Activated CD8-positive, alpha-beta memory T cell treated with anti-CD3 and anti-CD28 coated beads for 1 hour (primary cell): ENCODE measurements at places on chromosomes 1 and 21.

GRCh38 chr21:22552390-22552789 lies 1554.2 kb downstream of the NCAM2 start:
- no peak for DNase-seq

- DNase-seq = no peak
Observed at GRCh38 chr1:151773702-151774101, 10.4 kb upstream of the MRPL9 start.

DNA sequence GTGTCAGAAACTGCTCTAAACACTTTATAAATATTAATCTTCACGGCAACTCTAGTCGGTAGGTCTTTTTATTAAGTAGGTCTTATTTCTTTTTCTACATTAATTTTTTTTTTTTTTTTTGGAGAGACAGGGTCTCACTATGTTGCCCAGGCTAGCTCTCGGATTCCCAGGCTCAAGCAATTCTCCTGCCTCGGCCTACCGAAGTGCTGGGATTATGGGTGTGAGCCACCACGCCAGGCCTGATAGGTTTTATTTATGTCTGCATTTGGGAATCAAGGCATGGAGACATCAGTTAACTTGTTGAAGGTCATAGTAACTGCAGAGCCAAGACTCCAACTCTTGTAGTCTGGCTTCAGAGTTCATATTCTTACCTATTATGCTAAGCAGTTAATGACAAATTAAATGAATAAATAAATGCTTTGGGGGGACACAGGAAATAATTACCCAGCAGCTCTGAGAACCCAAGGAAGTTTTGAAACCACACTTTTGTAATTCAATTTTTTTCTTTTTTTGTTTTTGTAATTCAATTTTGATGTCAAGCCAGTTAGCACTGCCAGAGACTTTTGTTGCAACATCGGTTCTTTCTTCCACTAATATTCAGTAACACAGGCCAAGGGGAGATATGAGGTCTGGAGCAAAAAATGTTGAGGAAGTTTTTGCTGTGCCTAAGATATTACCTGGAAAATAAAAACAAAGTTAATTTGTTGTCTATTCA lies 9.4 kb upstream of the UAP1 start:
- DNase-seq = no peak

GRCh38 chr1:201358596-201358995 lies 18.9 kb downstream of the TNNT2 start:
- no peak for DNase-seq

DNA sequence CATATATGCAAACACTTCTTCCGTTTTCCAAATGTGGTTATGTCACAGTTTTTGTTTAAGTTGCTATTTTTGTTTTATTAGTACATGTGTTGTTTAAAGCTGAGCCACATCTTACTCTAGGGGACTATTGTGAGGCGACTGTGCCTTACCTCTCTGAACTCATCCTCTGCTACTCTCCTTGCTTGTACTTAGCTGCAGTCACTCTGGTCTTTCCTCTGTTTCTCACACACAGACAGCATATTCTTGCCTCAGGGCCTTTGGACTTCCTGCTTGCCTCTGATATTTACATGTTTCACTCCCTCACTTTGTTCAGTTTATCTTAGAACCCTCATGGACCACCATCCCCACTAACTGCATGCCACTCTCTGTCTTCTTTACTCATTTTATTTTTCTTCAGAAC lies 101.1 kb downstream of the MACF1 start:
- no peak for DNase-seq

GRCh38 chr1:2882966-2883696 lies 81.6 kb upstream of the TTC34 start:
- no peak for DNase-seq

DNA sequence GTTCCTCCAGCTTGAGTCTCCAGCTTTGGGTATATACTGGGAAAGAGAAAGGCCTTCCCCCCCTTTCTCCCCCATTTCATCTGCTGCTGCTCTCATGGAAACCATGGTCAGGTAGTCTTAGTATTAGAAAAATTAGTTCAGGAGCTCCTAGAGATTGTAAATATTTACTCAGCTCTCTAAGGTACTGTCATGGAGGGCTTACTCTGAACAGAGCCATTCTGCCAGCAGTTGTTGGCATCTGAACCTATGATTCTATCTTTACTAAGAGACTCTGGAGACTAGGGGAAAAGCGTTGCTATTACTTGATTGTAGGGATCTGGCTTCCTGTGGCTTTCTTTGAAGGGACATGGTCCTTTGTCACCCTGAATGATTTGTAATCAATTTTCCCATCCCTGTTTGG lies 6.1 kb downstream of the INTS3 start:
- no peak for DNase-seq

GRCh38 chr1:206557636-206558473 lies 50.5 kb downstream of the RASSF5 start:
- DNase-seq = no peak

DNA sequence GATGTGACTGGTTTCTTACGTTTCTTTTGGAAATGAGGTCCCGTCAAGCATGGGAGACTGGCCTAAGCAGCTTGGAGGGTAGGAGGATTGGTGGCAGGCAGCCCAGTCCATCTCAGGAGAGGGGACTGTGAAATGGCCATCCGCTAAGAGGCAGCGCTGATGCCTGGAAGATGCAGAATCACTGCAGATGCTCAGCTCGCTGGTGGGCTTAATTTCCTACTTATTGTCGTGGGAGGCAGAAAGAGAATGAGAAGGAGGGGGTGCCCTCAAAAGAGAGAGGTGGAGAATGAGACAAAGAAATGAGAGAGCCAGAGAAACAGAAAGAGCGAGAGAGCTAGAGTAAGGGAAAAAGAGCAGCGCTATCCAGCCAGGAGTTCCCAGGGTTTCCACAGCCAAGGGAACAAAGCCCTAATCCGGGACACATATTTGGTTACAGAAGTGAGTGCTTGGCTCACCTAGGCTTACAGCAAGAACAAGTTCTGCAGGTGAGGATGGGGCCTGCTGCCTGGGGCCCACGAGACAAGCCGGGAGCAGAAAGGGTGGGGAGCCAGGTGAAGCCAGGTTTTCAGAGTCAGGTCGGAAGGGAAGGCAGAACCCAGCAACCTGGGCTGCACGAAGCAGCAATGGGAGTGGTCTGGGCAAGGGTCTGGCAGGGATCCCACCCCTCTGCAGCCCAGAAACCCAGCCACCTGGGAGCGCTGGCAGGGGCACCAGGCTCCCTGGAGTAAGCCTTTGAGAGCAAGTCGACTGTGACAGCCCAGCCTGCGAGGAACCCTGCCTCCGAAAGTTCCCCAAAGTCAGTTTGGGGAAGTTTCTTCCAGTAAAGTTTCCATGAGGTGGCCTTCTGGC lies 5.8 kb downstream of the ECE1 start:
- no peak for DNase-seq

DNA sequence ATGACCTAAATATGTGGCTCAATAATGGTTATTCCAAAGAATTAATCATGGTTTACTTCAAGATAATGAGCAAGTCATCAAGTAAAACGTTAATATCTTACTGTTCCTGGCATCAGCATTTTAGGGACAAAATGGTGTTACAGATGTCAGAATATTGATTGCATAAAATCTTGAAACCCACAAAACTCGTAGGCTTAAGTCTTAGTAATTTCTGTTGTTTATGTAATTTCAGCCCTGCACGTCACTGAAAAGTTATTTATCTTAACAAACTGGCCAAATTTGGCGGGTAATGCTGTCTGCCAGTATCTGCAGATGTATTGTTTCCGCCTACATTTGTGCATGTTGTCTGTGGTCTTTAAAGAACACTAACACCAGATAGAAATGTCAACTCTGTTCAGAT lies 25.8 kb downstream of the CDC7 start:
- no peak for DNase-seq

- no peak for DNase-seq
Observed at GRCh38 chr1:91809317-91809716, 76.6 kb downstream of the TGFBR3 start.

- no peak for DNase-seq
Observed at GRCh38 chr21:14086553-14086952, 124.2 kb downstream of the LIPI start.

GRCh38 chr1:205508227-205508714 lies 3.8 kb downstream of the CDK18 start:
- no peak for DNase-seq

DNA sequence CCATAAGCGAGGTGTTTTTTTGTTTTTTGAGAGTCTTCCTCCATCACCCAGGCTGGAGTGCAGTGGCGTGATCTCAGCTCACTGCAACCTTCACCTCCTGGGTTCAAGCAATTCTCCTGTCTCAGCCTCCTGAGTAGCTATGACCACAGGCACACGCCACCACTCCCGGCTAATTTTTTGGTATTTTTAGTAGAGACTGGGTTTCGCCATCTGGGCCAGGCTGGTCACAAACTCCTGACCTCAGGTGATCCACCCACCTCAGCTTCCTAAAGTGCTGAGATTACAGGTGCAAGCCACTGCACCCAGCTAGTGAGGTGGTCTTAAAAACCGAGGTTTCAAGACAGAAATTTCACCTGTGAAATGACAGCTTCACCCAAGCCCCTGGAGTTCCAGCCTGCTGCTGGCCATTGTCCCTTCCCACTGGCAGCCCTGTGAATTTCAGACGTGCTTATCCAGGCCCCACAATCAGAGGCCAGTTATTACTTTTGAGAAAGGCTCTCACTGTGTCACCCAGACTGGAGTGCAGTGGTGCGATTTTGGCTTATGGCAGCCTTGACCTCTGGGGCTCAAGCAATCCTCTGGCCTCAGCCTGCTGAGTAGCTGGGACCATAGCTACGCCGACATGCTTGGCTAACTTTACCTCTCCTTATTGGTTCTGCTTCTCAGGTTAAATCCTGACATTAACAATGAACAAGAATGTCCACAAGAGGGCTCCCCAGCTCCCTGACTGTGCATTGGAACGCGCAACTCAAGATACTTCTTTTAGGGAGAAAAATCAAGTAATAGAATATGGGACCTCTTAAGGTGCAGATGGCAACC lies 19.4 kb downstream of the ENO1 start:
- peak; percentile 25 for DNase-seq

DNA sequence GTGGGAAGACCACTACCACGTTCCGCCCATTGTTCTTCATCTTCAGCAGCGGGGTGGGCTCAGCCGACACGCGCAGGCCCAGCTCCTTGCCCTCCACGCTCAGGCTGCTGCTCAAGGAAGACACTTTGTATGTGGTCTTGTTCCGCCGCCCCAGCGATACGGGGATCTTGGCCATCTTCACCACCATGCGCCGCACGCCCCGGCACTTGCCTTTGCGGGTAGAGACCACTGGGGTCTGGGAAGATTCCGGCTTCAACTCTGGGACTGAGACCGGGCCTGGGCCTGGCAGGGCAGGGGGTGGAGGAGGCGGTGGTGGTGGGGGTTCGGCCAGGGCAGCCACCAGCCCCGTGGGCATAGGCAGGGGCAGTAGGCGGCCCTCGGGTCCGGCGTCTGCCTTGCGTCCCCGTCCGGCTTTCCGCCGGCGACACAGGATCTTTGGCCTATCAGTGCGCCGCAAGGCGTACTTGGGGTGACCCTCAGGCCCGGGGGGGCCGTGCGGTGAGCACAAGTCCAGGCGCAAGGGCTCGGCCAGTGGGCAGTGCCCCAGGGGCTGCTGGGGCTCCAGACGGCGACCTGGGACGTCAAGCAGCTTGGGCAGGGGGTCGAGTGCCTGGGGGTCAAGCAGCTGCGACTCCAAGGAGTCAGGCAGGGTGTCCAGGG lies 53.3 kb downstream of the AHDC1 start:
- no peak for DNase-seq

GRCh38 chr1:13960375-13960987 lies 260.5 kb downstream of the PRDM2 start:
- peak; percentile 11 for DNase-seq

GRCh38 chr1:15371610-15372545 lies 37.8 kb upstream of the EFHD2 start:
- DNase-seq = no peak

DNA sequence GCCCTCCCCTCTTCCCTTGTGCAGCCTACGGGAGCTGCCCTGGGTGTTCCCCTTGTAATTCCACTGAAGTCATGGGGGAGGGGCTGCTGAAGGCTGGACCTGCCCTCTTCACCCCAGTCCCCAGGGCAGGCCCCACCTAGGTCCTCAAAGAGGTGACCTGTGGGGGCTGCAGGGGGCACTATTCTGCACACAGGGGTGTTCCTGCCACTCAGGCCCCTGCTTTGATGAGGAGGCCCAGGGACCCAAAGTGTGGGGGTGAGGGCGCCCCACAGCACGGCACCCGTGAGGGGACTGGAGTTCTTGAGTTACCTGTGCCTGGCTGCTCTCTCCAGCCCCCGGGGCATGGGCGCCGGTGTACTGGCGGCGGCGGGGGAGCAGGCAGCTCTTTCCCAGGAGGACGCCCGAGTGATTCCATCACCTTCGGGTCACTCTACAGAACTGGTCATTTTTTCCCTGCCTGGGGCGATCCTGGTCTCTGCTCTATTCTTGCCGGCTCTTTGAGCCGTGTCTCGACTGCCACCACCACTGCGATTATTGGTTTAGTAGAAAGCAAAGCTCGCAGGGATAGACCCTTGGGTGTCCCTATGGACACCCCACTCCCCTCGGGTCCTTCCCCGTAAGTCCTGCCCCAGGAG lies 6.9 kb upstream of the PRDM16 start:
- no peak for DNase-seq

DNA sequence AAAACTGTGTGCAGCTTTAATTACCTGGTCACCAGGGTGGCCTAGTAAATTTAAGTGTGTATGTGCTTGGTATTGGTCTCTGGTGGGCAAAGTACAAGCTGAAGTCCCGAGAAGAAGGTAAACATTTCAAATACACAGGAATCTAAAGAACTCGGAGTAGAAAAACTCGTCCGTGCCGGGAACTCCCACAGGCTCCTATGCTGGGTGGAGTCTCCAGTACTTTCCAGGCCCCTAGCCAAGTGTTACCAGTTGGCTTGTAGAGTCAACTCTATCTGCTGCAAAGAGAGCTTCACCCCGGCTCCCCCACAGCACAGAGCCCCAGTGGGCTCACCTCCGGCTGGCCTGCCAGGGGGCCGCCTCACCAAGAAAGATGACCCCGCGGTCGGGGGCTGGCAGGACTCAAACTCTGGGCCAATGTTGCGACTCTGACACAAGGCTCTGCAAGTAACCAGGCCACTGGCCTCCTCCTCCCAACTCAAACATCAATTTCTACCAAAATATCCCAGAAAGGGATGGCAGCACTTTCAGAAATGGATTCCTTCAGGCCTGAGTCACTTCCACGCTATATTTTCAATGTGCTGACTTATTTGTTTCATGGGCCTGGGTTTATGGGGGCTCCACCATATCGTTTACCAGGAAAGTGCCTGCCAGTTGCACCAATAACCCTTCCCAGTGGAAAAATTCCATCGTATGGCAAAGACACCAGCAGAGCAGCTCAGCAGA lies 73.9 kb downstream of the SLC66A1 start:
- no peak for DNase-seq

DNA sequence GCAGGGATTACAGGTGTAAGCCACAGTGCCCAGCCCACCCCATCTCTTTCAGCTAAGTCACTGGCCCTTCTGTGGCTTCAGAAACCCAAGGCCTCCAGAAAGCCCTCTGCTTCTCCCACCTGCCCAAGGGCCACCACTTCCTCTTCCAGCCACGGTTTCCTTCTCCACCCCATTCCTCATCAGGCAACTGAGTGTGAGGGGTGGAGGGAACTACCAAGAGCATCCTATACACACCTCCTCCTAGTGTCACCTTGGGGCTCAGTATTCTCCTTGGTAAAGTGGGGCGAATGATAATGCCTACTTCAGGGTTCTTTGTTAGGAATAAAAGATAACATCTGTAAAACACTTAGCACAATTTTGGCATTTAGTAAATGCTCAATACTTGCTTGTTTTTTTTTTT lies 30.0 kb downstream of the KNCN start:
- DNase-seq = no peak
